NCI-H774 (cell line): ENCODE measurements at places on chromosomes 5 and 9.

GRCh38 chr9:14243514-14244042, 70.4 kb downstream of the NFIB start:
- DNase-seq = no peak

DNA sequence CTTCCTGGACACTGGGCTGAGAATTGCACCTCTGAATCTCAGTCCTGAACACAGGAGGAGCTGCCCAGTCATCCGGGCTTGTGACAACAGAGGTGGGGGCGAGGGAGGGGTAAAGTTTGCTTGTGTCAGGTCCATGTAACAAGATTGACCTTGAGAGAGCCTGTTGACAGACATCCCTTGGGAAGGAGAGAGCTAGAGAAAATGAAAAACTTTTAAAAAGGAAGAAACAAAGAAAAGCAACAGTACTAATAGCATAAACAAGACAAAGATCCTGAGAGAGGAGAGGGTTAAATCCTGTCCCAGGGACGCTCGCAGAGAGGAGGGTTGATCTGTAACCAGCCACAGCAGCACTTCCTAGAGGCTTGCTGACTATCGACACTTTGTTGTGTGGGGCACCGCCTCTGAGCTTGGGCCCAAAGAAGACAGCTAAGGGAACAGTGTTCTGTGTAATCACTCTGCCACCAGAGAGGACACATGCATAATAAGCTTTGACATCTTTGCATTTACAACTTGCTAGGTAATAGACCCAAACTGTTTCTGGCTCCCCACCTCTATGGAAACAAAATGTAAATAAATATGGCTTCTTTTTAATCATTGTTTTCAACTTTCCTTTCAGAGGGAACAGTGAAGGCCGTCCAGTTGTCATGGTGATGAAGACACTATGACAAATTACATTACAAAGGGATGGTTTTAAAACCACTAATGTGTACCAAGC, 363.7 kb downstream of the CSNK1G3 start:
- DNase-seq = peak; percentile 36

- no peak for DNase-seq
These were observed 107.7 kb downstream of the CCDC192 start for GRCh38 chr5:127810707-127811490.

- DNase-seq = no peak
These were observed 20.6 kb downstream of the TMEM161B start for GRCh38 chr5:88248094-88248493.

GRCh38 chr5:133049726-133050048, 2.1 kb upstream of the HSPA4 start:
- DNase-seq = peak; percentile 37

GRCh38 chr9:87880683-87881082, 2.0 kb upstream of the SPATA31E1 start:
- DNase-seq = no peak

DNA sequence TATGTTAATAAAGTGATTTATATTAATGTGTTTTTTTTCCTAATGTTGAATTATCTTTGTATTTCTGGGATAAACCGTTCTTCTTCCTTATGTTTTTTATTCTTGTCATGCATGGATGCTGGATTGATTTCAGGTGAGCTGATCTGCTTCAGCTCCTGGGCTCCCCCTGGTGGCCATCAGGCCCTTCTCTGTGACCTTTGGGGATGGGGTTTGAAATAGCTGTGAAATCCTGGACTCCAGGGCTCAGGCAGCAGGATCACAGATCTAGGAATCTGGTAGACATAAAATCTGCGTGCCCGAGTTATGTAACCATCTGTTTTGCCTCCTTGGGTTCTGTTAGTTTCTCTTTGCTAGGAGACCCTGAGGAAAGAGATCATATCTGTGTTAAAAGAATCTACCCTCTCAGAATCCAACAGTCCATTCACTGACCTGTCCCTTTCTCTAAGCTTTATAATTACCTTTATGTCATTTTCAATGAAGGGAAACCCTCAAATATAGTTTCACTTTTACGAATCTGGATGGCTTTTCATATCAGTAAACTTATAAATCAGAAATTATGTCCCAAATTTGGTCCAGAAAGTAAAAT, 12.2 kb upstream of the OR13J1 start:
- peak; percentile 36 for DNase-seq

GRCh38 chr9:127968700-127969383, 11.9 kb downstream of the EEIG1 start:
- no peak for DNase-seq

- DNase-seq = no peak
These were observed 885.7 kb downstream of the NR2F1-AS1 start for GRCh38 chr5:92695123-92696003.

GRCh38 chr5:177097016-177097985, 10.6 kb downstream of the FGFR4 start:
- DNase-seq = no peak

- no peak for DNase-seq
These were observed 18.4 kb downstream of the CARD19 start for GRCh38 chr9:93114169-93114983.

DNA sequence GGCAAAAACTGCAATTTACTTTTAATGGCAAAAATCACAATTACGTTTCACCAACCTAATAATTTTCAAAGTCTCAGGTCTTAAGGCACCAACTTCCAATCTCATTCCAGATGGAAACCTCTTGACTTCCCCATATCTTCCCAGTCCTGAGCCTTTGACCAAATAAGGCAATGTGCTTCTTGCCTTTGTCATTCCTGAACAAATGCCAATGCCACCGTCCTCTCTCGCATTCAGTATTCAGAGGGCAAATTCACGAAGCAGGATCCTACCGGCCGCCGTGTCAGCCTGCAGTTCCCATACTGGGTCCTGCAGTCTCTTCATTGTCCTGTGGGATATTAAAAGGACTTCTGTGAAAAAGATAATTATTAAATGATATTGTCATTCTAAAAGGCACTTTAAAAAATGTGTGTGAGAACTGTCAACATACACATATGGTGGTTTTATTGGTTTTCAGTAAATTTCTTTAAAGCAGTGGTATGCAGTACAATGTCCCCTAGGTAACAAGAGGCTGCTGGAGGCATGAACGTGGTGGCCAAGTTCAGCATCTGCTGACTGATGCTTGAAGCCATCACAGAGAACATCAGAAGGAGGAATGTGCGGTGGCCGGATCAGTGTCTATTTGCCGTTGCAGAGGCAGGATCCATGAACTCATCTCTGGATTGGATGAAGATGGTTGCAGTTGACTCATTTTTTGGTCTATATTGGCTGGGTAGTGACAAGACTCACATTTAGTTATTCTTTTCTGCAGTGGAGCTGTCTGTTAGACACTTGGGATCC, 101.4 kb upstream of the IRX4 start:
- DNase-seq = no peak

DNA sequence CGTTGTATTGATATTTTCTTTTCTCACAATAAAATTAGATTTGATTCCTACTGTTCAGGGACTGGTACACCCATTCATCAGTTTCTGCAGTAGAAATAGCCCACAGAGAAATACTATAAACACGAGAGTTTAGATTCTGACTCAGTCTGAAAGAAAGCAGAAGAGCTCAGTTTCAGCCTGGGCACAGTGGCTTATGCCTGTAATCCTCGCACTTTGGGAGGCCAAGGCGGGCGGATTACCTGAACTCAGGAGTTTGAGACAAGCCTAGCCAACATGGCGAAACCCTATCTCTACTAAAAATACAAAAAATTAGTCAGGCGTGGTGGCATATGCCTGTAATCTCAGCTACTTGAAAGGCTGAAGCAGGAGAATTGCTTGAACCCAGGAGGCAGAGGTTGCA, 8.6 kb downstream of the ITK start:
- DNase-seq = no peak

- no peak for DNase-seq
These were observed 21.4 kb upstream of the ALDOB start for GRCh38 chr9:101457003-101457402.

- no peak for DNase-seq
These were observed 194.3 kb downstream of the TTLL11 start for GRCh38 chr9:121898856-121899255.

DNA sequence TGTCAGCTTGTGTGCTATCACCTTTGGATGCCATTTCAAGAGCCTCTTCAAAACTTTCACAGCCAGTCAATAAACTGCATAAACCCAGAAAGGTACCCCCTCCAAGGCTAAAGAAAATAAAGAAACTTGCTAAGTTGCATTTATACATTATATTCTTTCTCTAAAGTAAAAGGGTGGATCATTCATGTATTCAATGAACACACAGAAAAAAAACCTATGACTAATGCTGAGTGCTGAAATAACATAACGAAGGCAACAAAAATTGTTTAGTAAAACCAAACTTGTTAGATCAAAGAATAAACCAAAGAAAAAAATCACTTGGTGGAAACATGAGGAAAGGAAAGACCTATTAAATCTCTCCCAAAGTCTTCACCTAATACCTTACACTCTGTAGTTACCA, 15.2 kb downstream of the PANK3 start:
- no peak for DNase-seq

DNA sequence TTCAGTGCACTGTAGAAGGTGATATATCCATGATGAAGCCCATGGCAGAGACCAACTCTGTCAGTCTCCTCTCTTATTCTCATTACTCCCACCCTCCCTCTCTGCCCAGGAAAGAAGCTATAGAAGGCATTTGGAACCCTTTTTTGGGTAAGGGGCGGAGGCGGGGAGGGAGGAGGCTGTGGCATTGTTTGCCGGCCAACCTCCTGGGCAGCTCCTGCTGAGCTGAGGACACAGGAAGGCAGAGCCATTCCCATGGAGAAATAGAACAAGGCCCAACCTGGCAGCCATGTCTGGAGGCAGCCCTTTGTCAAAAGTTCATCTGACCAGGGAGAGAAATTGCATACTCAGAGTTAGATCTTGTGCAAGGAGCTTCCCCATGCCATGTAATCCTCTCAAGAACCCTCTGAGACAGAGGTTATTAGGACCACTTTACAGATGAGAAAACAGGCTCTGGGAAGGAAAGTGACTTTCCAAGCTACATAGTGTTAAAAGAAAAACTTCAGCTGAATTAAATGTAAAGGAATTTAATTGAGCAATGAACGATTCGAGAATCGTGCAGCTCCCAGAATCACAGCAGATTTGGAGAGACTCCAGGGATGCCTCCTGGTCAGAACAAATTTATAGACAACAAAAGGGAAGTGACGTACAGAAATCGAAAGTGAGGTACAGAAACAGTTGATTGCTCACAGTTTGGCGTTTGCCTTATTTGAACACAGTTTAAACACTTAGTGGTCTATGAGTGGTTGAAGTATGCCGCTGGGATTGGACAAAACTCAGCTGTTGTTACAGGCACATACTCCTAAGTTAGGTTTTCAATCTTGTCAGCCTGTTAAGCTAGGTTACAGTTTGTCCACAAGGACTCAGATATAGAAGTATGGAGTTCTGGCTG, 158.6 kb downstream of the MELK start:
- peak; percentile 19 for DNase-seq

DNA sequence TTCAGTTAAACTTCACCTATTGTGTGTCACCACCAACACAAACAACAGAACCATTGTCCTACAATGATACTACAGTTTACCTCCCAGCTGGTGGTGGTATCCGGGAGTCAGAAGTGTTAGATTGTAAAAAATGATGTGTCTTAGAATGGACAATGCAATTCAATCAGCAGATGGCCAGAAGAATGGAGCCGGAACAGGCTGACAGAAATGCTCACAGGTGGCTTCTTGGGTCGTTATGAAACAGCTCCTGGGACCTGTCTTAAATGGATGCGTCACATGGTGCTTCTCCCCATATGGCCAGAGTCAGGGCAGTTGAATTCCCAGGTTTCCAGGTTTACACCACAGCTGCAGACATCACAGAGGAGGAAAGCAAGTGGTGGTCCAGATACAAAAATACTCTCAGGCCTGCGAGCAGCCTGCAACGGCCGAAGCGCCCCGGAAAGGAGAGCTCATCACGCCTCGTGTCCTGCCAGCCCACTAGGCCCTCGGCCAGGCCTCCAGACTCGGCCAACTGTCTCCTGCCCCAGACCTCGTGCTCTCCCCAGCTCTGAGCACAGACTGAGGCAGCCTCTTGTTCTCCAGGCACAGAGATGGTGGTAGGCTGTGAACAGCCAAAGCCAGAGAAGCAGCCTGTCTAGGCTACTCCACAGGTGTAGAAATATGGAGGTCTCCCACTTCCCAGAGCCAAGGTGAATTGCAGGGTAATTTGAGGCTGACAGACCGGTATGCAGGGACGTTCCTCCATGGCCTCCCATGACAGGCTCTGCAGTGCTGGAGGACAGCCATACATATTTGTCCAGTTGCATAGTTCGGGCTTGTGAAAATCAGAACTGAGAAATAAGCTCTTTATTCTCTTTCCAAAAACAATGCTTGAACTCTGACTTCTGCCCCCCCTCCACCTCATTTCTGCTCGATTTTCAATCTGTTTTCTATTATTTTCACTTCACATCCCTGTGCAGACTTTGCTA, 98.5 kb upstream of the SPATA31C2 start:
- no peak for DNase-seq

DNA sequence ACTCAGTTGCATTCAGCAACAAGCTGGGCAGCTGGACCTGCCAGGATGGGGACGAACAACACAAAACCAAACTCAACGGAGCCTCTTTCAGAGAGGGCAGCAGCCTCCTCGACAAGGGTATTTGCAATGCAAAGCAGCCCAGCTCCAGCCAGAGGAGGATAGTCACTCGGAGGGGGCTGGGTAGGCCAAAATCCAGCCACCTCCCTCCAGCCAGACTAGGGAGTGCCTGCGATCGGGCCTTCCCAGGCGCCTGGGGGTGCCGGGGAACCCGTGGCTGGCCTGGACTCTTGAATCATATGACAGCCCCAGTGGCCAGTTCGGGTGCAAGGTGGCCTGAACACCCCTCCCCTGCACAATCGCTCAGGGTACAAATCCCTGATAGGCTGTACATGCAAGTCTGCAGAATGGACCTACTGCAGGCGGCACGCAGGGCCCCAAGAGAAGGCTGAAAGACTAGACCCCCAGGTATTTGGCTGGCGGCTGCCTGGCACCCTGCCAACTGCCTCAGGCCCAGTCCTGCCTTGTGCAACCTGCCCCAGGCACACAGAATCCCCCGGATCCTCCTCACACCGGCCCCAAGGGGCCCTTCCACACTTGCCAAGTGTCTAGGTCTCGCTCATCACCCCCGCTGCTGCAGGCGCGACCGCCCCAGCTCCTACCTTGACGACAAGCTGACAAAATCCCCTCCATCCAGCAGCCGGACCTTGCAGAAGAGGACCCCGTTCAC, 1.3 kb downstream of the EEIG1 start:
- no peak for DNase-seq

DNA sequence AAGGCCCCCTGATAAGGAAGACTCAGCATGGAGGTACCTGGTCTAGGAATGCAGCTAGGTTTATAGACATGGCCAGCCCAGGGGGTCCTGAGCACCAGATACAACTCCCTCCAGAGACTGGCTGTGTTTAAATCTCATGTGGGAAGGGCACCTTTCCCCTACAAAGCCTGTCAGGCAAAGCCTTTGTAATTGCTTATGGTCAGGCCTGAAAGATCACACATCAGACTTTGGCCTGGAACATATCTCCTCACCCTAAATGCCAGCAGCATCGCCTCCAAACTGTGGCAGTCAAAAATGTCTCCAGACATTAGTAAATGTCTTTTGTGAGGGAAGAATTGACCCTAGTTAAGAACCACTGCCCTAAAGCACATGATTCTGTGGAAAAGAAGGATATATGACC, 51.6 kb upstream of the MACIR start:
- no peak for DNase-seq

GRCh38 chr9:91958174-91958573, 8.1 kb upstream of the ROR2 start:
- DNase-seq = no peak
